CD4-positive, alpha-beta T cell (primary cell): ENCODE measurements at places on chromosomes 3 and 15.

GRCh38 chr15:31136016-31136415, 34.5 kb upstream of the TRPM1 start:
- DNase-seq, result no peak
- H3K4me3 ChIP-seq, result no peak overlapping the region
- H3K27ac ChIP-seq, result no peak overlapping the region
- no peaks in the 10 kb centered on the region for H3K27me3 ChIP-seq

DNA sequence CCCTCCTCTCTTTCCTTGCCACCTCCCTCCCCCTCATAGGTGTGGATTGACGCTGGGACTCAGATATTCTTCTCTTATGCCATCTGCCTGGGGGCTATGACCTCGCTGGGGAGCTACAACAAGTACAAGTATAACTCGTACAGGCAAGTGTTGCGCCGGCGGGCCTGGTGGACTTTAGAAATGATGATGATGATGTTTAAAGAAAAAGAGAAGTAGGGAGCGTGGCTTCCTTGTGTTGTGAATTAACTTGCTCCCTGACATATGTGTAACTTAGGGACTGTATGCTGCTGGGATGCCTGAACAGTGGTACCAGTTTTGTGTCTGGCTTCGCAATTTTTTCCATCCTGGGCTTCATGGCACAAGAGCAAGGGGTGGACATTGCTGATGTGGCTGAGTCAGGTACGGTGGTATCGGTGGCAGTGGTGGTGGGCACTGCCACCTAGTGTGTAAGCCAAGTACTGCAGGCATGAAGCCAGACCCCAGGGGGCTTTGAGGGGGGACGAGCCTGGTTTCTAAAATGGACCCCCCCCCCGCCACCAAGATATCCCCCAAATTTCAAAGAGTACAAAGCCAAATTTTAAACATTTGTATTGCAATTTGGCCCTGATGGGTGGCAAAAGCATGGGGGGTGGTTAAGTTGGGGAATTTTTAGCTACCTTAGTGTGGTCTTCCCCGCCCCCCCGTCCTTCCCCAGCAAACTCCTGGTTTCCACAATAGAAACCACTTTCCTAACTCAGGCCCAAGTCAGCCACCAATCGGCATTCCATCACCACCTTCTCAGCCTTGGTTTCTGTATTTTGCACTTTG, 65.6 kb downstream of the SLC6A6 start:
- no peak overlapping the region for H3K4me3 ChIP-seq
- peak; percentile 32 for DNase-seq
- H3K27me3 ChIP-seq, result no peaks in the 10 kb centered on the region

DNA sequence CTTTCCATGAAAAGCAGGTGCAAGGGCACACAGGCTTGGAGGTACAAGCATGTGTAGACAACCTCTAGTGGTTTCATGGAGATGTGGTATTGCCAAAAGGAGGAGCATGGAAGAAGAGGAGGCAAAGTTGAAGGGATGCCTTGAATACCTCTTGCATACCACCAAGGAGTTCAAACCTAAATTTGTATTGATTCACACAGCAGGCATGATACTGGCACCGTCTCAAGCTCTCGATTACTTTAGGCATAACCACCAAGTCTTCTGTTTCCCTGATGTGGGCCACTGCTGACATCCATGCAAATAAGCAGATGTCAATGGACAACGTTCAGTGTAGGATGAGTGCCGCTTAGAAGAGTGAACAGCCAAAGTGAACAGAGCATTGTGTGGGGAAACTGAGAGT, 87.1 kb downstream of the SCN11A start:
- no peak overlapping the region for H3K4me3 ChIP-seq
- DNase-seq, result no peak
- H3K27me3 ChIP-seq, result no peaks in the 10 kb centered on the region
- H3K4me1 ChIP-seq, result no peaks in the 10 kb centered on the region
- no peak overlapping the region for H3K27ac ChIP-seq
- no peaks in the 10 kb centered on the region for H3K36me3 ChIP-seq

DNA sequence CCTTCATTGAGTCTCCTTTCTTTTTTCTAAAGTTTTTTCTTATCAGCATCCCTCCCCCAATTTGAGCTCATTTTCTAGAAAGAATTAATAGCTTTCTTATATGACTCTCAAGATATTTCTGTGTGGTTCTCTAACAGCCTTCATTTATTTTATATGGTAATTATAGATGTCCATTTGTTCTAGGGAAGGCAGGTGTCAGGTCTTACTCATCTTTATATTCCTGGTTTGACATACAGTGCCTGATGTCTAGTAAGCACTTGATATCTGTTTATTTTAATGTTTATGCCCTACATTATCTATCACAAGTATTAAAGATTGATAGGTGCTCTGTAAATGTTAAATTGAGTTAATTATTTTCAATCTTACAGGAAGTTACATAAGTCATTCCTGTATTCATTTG, 426.7 kb upstream of the TPRG1 start:
- DNase-seq, result no peak
- no peaks in the 10 kb centered on the region for H3K36me3 ChIP-seq
- no peak overlapping the region for H3K27ac ChIP-seq
- H3K27me3 ChIP-seq, result no peaks in the 10 kb centered on the region

DNA sequence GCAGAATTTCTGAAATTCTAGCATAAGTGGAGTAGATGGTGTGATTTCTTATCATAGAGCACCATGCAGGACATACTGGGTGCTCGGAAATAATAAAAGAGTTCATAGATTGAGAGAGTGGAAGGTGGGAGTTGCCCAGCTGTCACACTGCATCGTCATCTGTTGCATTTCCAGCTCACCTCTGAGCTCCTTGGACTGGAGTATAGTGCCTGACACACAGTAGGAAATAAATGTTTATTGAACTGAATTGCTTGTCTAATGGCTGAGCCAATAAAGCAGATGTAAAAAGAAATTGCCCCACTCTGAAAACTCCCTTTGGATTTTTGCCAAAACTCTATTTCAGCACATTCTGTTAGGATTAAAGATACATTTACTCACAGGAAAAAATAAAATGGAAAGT, 108.9 kb upstream of the UBE2E1 start:
- no peaks in the 10 kb centered on the region for H3K4me1 ChIP-seq
- H3K27ac ChIP-seq, result no peak overlapping the region
- H3K27me3 ChIP-seq, result no peaks in the 10 kb centered on the region
- no peaks in the 10 kb centered on the region for H3K36me3 ChIP-seq

DNA sequence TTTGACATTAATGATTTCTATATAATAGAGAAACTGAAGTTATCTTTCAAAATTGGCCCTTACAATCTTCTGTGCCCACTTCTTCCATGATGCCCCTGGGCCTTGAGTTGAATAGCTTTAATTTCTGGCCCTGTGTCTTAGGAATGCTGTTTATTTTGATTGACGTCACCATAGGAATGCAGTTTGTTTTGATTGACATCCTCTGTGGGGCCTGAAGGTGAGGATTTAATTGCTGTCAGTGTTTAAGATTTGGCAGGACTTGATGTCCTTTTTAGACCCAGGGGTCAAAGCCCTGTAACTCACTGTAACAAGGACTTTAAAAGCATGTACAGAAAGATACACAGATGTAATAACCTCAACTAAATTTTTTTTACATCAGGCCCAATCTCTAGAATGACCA, 83.3 kb downstream of the GLDN start:
- DNase-seq, result no peak
- no peaks in the 10 kb centered on the region for H3K27me3 ChIP-seq
- no peak overlapping the region for H3K4me3 ChIP-seq
- H3K4me1 ChIP-seq, result no peaks in the 10 kb centered on the region
- H3K27ac ChIP-seq, result no peak overlapping the region
- H3K36me3 ChIP-seq, result no peaks in the 10 kb centered on the region

- H3K36me3 ChIP-seq, result no peaks in the 10 kb centered on the region
- H3K4me1 ChIP-seq, result no peaks in the 10 kb centered on the region
- H3K4me3 ChIP-seq, result no peak overlapping the region
- H3K27me3 ChIP-seq, result no peaks in the 10 kb centered on the region
- H3K27ac ChIP-seq, result no peak overlapping the region
- no peak for DNase-seq
Observed at GRCh38 chr15:87846746-87847145, 409.8 kb downstream of the NTRK3 start.

DNA sequence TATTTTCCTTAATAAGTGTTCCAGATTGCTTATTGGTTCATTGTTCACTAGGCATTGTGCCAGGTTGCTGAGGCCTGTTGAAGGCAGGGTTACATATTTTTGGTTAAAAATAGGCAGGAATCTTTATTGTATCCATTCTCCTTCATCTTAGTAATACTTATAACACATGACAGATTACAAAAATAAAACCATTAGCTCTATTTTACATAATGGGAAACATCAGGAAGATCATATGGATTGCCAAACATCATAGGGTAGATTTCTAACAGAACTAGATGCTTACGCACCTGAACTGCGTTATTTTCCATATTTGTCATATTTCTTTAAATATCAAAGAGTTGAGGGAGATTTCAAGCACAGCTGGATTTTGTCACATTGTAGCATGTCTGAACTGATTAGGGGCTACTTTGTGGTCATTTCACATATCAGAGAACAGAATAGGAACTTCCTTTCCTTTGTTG, 462.9 kb upstream of the SGO1 start:
- no peak overlapping the region for H3K4me3 ChIP-seq
- H3K27me3 ChIP-seq, result no peaks in the 10 kb centered on the region
- DNase-seq, result no peak
- H3K27ac ChIP-seq, result no peak overlapping the region

DNA sequence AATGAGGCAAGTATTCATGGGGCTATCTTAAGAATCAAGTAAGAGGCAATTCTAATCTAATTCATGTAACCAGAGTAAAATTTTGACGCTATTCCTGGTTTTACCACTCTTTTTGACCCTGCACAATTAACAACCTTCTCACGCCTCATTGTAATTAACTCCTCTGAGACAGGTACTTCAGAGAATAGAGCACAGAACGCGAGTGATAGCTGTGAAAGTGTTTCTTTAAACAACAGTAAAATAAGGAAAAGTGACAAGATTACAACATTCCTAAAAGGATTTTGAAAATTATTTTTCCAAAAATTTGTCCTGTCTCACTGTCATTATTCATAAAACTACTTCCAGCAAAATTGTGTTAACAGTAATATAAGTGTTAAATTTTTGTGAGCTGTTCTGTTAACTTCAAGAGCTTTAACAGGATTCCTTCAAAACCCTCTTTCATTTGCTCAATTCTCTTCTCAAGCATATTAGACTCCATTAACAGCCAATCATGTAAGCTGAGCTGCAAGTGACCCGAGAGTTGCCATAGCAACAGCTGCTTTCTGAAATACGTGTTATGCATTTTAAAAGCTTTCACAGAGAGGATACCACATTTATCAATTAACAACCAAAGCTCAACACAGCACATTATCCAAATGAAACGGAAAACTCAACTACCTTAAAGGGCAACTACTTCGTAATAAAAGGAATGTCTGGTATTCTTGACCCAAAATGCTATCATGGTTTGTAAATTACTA, 93.1 kb downstream of the STAG1 start:
- peaks cover 5% of the 10 kb centered on the region for H3K4me1 ChIP-seq
- H3K36me3 ChIP-seq, result no peaks in the 10 kb centered on the region
- no peak overlapping the region for H3K4me3 ChIP-seq

GRCh38 chr15:68465861-68466560, 34.0 kb upstream of the ITGA11 start:
- H3K4me1 ChIP-seq, result no peaks in the 10 kb centered on the region
- no peak overlapping the region for H3K4me3 ChIP-seq
- no peak for DNase-seq
- no peaks in the 10 kb centered on the region for H3K36me3 ChIP-seq
- H3K27ac ChIP-seq, result no peak overlapping the region
- H3K27me3 ChIP-seq, result no peaks in the 10 kb centered on the region

DNA sequence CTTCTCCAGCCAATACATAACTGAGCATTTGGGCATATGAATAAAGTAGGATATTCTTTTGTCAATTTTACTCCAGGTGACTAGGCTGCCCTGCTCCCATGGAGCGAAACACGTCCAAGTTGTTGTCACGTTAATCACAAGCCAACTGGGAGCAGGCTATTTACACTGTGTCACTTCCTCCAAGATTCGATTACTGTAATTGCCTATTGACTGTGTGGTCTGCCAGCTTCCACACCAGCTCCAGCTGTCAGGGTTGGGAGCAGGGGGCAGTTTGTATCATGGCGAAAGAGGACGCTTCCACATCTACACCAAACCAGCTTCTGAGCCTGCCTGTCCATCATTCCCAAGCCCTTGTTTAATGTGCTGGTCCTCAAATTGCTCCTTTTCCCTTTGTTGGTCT, 89.2 kb upstream of the RORA start:
- H3K27me3 ChIP-seq, result peaks cover 3% of the 10 kb centered on the region
- H3K36me3 ChIP-seq, result no peaks in the 10 kb centered on the region
- no peak overlapping the region for H3K27ac ChIP-seq
- no peaks in the 10 kb centered on the region for H3K4me1 ChIP-seq
- no peak for DNase-seq

DNA sequence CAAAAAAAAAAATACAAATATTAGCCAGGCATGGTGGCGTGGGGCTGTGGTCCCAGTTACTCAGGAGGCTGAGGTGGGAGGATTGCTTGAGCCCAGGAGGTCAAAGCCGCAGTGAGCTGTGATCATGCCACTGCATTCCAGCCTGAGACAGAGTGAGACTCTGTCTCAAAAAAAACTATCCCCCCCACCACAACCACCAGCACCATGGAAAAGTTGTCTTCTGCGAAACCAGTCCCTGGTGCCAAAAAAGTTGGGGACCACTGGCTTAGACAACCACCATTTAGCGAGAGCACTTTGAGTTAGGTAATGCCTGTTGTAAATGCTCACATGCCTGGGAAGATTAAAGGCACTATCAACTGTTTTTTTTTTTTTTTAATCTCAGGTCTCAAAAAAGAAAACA, 15.4 kb downstream of the ARHGAP31 start:
- peaks cover 6% of the 10 kb centered on the region for H3K36me3 ChIP-seq
- no peaks in the 10 kb centered on the region for H3K27me3 ChIP-seq

GRCh38 chr15:40917585-40917984, 11.6 kb upstream of the DLL4 start:
- no peaks in the 10 kb centered on the region for H3K27me3 ChIP-seq
- H3K36me3 ChIP-seq, result no peaks in the 10 kb centered on the region
- no peak for DNase-seq

DNA sequence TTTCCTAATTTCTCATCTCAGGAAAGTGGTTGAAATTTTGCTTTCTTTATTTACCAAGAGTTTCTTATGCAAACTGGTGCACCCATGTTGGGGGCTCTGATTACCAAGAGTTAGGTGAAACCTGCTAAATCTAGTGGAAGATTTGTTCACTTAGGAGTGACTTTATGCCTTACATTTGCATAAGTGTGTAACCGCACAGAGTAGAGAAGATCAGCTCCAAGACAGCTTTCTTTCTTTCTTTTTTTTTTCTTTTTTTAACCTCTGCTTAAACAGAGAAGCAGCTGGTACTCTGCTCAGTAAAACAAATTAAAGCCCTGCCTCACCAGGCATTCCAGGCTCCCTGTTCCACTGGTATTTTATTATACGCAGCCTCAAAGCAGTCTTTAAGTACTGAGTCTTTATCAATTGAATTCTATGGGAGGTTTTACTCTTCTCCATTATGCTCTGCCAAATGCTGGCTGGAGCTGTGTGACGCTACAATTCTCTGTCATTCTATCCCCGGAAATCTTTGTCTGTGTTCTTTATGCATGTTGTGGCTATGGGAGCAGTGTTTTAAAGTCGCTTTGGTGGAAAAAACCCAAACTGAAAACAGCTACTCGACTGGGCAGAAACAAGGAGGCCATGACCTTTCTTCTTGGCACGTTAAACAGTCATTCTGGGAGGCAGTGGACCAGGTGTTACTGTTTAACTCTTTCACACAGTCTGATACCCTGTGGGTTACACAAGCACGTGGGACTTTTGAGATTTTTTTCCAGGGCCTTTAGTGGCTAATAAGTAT, 55.2 kb upstream of the GBE1 start:
- no peak overlapping the region for H3K27ac ChIP-seq
- no peaks in the 10 kb centered on the region for H3K4me1 ChIP-seq
- DNase-seq, result no peak
- no peaks in the 10 kb centered on the region for H3K36me3 ChIP-seq
- no peak overlapping the region for H3K4me3 ChIP-seq
